Urinary bladder (tissue), 4 donors: ENCODE measurements at places on chromosomes 11 and 22.

- no peak for DNase-seq
These were observed 36.0 kb downstream of the PHLDB1 start for GRCh38 chr11:118643142-118643994.

DNA sequence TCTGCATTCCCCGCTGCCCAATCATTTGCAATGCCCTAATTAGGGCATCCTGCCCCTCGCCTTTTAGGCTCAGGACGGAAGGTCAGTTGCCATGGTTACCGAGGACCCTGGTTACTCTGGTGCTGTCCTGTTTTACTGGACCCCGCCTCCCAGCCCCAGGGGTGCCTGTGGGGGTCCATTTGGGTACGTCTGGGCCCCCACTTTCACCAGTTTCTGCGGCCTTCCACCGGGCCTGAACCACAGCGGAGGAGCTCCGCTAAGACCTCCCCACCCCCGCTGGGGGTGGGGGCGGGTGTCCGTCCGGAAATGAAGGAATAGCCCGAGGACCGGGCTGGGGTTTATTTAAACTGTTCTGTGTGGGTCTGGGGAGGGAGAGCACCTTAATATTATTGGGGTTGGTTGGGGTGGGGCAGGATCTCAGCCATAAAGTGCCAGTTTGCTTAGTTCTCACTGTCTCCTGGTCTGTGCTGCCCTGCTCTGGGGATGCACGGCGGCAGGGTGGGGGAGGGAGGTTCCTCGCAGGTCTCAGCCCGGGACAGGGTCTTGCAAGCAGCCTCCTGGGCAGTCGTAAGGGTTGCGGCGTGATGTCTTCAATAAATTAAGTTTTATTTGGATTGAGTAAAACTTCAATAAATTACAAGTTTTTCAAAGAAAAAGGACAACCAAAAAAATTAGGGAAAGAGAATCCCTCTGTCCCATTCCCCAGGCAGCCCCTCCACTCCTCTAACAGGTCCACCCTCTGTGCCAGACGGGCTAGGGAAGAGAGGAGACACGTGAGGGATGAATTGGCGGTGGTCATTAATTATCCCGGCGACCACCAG is 5.3 kb downstream of the PHOX2A start:
- no peak for DNase-seq

DNA sequence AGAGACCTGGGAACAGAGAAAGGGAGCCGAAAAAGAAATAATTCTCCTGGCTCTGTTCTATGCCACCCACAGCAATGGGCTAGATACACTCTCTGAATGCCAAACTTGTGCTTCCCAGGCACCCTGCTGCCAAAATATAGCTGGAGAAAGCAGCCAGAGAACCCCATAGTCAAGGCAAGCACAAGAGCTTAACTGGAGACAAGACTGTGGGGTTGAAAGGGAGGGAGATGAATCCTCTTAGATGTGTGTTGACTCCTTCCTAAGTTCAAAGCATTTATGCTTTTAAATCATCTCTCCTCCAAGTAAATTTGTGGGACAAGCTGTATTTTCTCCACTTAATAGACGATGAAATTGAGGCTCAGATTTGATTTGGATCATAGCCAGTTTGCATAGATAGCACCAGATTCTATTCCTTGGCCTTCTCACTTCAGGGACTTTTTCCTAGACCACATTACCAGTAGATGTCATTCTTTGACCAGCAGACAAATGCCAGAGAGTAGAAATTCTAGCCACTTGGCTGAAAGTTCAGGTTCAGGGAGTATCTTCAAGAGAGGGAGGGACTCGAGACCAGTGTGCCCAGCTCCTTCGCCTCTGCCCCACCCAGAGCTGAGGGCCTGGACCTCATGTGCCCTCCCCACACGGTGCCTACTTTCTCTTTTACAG is 16.5 kb upstream of the ETS1 start:
- no peak for DNase-seq

DNA sequence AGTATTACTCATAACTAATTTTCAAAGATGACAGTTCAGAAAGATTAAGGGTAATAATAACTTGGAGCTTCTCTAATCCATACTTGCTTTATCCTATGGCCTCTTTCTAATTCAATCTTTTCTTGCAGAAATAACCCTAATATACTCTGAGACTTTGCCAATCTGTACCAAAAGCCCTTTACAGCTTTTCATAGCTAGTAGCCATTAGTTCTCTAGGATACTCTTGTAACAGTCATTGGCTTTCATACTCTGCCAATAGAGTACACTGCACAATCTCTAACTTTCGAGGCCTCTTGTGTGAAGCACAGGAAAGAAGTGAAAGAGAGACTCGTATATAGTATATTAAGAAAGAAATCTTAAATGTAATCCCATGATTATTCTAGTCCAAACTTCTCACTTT is 38.1 kb downstream of the SLC36A4 start:
- DNase-seq, result no peak

DNA sequence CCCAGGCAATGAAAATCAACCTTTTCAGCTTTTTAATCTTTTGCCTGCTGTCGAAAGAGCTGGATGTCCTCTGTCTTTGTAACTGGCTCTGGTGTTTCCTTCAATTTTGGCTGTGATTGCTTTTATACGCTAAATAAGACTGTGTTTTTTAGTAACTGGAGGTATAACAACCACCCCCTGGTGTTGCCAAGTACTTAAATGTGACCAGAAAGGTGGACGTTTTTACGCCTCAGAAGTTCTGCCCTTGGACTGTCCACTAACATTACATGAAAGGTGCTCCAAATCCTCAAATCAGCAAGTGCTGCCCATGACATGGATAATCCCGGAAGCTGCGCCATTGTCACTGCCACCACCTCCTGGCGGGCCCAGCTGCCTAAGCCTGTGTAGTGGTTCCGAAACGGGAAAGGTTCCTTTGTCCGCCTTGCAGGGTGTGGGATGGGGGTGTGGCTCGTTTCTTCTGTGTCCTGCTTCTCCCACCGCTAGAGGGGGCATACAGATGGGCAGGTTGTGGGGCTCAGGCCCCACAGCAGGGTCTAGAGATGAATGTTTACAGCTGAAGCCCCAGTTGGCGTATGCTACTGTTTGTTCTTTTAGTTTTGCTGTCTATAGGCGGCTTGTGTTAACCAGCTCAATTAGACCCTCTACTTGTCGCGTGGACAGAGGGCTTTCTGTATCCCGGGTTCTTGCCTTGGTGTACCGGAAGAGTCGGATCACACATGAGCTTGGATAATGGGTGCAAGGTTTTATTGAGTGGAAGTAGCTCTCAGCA is 82.2 kb upstream of the SEPTIN5 start:
- no peak for DNase-seq
